ENCODE measurements at places on chromosomes 16 and 17.

DNA sequence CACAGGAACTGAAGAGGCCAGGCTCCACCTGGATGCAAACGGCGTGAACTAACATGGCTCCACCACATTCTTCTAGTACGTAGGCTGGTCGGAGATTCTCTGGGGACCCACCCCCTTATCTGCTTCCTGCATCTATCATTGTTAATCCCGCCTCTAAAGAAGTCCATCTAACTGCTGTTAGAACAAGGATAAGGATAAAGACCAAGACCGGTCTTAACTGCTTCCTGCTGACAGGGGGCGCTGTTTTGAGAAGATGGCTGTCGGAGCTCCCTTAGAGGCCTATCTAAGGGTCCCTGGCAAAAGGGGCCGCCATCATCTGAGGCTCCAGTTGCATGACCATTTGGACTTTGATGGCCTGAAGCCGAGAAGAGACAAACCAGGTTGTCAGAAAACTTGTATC, 25.8 kb upstream of the TNFSF12 start:
- DNase-seq = no peak

DNA sequence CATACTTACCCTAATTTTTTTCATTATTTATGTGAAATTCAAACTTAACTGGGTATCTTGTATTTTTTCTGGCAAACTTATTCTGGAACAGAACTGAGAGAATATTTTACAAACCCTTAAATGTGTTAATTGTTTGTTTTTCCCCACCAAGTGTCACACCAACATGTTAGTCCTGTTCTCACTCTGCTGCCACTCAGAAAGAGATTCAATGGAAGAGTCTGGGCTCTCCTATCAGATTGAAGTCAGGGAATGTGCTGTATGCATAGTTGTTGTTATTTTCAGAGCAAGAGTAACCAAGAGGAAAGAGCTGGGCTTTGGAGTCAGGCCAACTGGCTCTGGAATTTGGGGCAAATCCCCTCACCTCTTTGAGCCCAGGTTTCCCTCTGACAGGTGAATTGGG, 43.2 kb downstream of the SLC6A2 start:
- no peak for DNase-seq

GRCh38 chr17:16521070-16521727, 29.2 kb upstream of the LRRC75A start:
- DNase-seq = peak; percentile 86

- DNase-seq = no peak
These were observed 41.8 kb downstream of the RAB11FIP4 start for GRCh38 chr17:31433091-31433790.

DNA sequence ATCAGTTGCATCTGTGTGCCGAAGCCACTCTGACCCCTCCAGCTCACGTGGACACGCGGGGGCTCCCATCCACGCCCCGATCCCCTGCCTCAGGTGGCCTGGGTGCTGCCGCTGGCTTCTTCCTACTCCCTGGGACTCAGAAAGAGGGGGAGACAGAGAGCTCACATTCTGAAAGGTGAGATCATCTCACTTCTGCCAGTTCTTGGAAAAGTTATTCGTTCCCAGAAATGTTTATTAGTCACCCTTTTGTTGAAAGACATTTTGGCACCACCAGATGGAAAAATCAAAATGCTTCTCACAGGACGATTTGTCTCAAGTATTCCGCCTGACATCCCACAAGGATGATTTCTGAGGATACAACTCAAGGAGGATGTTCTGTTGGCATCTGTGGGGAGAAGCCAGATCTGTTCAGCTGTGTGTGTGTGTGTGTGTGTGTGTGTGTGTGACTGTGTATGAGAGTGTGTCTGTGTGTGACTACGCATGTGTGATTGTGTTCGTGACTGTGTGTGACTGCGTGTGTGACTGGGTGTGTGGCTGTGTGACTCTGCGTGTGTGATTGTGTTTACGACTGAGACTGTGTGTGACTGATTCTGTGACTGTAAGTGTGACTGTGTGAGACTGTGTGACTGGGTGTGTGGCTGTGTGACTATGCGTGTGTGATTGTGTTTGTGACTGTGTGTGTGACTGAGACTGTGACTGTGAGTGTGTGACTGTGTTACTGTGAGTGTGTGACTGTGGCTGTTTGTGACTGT, 207.3 kb downstream of the NTN1 start:
- DNase-seq = no peak

DNA sequence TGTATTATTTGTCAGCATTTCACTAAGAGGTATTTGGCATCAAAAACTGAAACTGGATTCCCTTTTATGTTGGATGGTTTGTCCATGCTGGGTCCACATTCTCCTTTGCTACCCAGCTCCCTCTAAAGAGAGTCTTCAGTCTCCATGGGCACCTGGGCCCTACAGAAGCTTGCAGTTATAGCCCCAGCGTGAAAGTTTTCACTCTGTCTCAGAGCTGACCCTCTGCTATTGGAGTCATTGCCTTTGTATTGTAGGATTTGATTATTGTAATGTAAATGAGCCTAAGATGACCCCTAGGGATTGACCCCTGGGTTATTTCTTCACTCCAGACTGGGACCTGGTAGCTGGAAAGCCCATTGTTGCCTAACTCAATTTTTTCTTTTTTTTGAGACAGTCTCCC, 1026.5 kb upstream of the EEF2KMT start:
- DNase-seq = no peak

GRCh38 chr16:2095315-2095853, 40.3 kb downstream of the PKD1 start:
- DNase-seq = no peak

DNA sequence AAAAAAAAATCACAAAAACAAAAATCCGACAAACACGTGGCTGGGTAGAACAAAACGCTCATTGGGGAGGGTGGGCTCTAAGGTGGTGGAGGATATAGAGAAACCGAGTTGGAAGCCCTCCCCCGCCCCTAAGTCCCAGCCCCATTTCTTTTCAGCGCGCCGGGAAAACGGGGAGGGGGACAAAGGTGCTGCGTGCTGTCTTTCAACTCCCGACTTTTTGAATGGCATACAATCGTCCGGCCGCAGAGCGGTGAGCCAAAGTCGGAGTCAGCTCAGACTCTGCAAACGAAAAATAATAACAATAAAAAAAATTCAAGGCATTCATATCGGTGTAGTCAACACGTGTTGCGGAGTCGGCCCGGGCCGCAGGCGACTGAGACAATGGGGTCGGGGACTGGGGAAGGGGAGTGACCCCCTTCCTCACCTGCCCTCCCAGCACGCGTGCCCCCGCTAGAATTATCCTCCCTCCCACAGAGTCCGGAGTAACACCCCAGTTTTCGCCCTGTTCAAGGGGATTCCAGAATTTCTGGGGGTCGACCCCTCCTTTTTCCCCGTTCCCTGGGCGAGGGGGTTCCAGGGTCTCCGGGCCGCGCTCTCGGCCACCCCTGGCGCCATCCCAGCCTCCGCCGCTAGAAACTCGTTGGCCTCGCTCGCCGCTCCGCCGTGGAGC, 1.7 kb upstream of the IGF2BP1 start:
- no peak for DNase-seq

GRCh38 chr17:81412490-81413093, 17.3 kb downstream of the BAHCC1 start:
- DNase-seq = peak; percentile 85

DNA sequence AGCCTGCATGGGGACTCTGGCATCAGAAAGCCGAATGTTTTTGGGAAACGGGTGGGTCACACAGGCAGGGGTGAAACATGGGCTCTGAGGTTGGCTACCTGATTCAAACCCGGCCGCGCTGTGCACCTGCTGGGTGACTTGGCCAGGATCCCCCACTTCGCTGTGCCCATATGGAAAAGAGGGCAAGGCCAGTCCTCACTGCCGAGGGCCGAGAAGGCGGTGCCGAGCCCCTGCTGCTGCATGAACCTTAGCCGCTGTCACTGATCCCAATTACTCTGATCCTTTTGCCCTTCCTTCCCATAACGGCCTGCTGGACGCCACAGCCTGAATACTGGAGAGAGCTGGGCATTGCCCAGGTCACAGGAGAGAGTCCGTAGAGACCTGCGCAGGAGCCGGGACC, 17.7 kb downstream of the KDM8 start:
- DNase-seq = no peak

DNA sequence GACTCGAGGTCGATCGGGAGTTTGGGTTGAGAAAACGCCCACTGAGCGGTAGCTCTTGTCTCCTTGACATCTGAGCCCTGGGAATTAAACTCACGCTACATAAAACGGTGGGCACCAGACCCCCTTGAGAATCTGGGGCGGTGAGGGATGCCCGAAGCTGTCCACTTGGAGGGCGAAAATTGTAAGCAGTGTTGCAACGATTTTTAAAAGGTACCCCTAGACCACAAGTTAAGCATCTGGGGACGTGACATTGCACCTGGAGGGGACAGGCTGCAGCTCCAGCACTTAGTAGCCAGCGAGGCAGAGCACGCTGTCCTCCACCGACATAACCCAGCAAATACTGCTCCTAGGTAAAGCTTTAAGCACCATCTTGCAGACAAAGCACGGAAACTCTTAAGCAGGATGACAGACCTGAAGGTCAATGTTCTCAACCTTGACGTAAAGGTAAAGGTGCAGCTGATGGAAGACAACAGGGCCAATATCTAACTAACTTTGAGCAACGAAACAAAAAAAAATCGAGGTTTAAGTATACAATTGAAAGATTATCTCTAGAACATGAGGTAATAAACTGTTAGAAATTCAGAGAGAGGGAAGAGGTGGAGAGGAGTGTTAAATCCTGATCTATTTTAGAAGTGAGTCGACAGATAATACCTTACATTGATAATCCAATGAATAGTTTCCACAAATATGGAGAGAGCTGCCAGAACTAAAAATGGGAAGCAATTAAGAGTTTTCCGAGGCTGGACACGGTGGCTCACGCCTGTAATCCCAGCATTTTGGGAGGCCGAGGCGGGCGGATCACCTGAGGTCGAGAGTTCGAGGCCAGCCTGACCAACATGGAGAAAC, 921 bp upstream of the CDR2 start:
- DNase-seq = no peak

DNA sequence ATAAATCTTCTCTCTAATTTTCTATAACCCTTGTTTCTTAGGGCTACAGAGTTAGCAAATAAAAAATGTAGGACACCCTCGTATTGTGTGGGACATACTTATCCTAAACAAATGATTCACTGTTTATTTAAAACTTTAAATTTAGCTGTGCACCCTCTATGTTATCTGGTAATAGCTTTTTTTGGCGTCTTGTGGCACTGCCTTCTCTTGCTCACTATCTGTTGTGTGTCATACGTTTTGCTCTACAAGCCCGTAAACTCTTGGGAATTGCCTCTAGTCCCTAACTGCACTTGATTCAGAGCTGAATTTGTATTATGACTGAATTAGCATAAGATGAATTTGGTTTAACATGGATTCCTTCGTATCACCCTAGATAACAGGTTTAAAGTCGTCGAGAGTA, 144.3 kb upstream of the MYOCD start:
- no peak for DNase-seq

DNA sequence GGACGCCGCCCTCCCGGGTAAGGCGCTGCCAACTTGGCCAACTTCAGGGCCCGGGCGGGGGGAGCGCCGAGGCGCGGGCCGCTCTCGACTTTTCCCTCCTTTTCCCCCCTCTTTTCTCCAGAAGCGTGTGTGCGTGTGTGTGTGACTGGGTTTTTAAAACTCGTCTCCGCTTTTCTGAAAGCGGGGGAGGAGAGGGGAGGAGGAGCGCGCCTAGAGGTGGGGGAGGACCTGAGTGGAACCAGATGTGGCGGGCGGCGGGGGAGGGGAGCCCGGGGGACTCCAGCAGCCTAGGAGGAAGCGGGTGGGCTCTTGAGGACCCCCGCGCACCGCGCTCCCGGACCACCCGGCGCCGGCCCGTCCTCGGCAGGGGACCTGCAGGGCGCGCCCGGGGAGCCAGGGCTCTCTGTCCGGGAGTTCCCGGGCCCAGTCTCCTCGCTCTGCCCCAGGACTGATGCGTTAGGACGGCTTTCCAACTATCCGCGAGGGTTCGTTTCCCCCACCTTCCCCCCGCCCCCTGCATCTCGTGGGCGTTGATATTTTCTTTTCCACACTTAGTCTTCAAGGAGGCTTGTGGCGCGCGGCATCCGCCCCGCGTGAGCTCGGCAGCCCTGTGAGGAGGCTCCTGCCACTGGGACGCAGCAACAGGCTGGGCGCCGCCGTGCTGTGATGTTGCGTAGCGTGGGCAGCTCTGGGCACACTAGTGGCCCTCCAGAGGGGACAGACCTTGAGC, 599 bp downstream of the MRC2 start:
- DNase-seq = peak; percentile 54

GRCh38 chr17:27978689-27979175, 63.7 kb upstream of the NLK start:
- DNase-seq = no peak

DNA sequence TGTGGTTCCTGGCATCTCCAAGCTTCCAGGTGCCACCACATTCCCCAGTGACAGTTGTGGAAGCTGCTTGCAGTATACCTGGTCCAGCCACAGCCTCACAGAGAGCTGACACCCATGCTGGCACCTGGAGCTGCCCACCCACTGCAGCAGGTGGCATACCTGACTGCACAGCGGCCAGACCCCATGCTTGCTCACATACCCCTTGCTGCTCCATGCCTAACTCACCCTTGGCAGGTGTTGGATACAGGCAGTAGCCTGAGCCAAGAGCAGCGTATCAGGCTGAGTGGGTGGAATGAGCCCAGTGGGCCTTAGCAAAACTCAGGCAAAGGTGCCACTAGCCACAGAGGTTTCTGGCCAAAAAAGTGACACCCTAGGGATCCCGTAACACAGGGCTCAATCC, 232.3 kb downstream of the CEP112 start:
- no peak for DNase-seq

GRCh38 chr17:58960068-58960467, 146.6 kb downstream of the TRIM37 start:
- peak; percentile 52 for DNase-seq

DNA sequence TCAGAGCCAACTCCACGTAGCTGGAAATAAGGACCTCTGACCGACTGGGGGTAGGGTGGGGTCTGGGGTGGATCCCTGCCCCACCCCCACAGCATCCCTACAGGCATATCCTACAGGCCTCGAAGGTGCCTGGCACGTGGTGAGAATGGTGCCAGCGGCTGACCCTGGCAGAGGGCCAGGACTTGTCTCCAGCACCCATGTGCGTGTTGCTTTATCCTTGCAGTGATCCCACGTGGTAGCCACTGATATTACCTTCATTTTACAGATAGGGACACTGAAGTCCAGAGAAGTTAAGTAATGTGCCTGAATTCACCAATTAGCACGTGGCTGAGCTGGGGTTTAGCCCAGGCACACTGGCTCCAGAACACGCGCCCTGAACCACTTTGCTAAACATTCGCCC, 8.3 kb downstream of the ITGAD start:
- DNase-seq = no peak

- no peak for DNase-seq
These were observed 3.8 kb upstream of the DCXR start for GRCh38 chr17:82041144-82041814.

All from GM10248 (cell line).